ENCODE measurements at places on chromosomes 7 and 10. TPM values are rescaled to one million over a fixed set of nuclear protein-coding genes. Genes with fewer than 3 reads are reported as not detected.

The GPR26 gene
- not detected for total RNA-seq

The FAM25C gene
- total RNA-seq, result not detected

DNA sequence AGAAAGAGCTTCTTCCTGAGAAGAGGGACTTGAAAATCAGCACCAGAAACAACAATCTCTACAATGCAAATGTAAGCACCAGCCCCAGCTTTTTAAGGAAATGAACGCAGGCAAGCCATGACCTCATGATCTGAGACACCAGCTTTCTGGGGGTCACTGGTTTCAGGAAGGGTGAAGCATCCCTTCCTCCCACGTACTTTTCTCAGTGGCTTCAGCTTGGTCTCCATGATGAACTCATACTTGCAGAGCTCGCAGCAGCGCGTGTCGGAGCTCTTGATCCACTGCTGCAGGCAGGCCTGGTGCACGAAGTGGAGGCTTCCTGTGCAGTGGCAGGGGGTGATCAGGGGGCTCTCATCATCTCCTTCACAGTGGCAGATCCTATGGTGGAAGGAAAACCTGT, 87.0 kb downstream of the ALOX5 start:
- no peak for DNase-seq

DNA sequence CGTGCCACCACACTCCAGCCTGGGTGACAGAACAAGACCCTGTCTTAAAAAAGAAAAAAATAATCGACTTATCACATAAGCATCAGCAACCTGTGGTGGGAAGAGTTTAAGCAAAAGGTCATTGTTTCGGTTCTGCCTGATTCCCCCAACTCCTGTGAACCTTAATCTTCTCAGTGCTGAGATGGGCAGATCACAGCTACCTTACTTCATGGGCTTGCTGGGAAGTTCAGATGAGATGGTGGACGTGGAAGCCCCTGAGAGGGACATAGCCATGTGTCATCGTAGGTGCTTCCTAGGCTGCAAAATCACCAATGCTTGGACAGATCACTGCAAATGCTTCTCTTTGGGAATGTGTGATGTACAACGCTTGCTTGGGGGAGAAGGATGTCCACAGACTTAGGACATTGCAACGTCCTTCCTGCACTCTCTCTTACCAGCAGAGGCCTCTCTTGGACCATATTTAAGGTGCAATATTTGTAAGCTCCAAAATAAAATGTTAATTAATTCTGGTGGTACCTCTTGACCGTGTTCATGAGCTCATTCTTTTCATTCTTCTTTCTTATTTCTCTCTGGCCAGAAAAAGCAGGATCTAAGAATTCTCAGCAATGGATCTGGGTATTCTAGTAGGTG, 8.6 kb downstream of the GJD4 start:
- no peak for DNase-seq

- peak; percentile 88 for DNase-seq
These were observed at the start of gene NPM3 for GRCh38 chr10:101782811-101783735. Gene NPM3, minus strand, starts transcription at chr10:101783446. Its CDS starts 56 bp downstream, at chr10:101783390.

DNA sequence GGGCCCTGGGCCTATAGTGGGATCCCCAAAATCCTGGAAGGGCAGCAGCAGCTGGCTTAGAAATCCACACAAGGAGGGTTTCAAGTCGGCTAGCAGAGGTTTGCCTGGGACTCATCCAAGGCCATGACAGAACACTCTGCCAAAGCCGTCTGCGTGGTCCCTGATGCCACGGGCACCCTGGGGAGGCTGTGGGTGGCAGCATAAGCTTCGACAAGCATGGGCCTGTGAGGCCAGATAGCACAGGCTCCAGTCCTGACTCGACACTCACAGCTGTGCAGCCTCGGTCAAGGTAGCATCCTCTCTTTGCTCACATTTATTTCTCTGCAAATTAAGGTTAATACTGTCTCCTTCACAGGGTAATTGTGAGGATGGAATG, 138.3 kb downstream of the JCAD start:
- DNase-seq, result no peak

GRCh38 chr7:6022707-6023106, 8.5 kb upstream of the ANKRD61 start:
- DNase-seq, result no peak

The OR2A42 gene
- not detected for total RNA-seq

The GRM8 gene
- total RNA-seq, result not detected

DNA sequence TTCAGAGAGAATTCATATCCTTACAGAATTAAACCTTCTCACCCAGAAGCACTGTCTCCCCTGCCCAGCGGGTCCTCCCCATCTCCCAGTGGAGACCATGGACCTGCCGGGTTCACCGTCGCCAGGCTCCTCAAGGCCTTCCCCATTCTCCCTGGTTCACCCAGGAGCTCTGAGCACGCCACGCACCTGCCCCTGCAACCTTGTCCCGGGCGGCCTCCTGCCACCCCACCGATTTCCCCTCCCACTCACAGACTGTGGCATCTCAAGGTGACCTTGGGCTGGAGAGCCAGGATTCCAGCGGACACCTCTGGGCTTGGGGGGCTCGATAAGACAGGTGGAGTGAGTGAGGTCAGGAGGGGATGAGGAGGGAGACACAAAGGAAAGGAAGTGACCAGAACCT, 135.3 kb downstream of the PTPRN2 start:
- DNase-seq, result no peak

DNA sequence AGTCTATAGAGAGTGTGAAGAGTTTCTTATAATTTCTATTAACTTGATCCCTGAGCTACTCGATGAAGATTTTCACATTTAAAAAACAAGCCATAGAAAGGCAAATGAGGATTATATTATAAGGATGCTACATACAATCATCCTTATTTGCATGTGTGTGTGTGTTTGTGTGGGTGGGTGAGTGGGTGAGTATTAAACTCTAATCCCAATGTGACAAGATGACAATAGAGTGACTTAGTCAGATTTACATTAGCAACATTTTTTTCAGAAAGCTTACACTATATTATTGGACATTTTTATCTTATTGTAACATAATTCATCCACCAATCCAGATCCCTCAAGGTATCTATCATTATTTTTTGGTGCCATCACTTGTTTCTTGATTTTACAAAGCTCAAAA, 331.7 kb downstream of the SORCS1 start:
- no peak for DNase-seq

The HEPACAM2 gene
- not detected for total RNA-seq

DNA sequence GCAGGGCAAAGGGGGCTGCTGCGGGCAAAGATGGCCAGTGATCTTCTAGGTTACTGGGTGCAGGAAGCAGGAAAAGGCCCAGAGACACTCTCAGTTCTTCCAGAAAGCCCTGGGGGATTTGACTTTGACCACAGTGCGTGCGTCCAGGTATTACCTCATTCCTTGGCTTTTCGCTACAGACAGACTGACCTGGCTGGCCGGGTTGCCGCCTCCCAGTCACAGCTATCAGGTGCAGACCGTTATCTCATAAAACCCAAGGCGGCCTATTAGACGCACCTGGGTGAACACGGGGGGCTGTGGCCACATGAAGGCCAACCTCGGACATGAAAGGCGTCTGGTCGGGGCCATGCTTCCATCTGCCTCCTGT, 80.3 kb downstream of the FOXL3 start:
- no peak for DNase-seq

- no peak for DNase-seq
These were observed 66.3 kb downstream of the MPP7 start for GRCh38 chr10:28236591-28236990.

DNA sequence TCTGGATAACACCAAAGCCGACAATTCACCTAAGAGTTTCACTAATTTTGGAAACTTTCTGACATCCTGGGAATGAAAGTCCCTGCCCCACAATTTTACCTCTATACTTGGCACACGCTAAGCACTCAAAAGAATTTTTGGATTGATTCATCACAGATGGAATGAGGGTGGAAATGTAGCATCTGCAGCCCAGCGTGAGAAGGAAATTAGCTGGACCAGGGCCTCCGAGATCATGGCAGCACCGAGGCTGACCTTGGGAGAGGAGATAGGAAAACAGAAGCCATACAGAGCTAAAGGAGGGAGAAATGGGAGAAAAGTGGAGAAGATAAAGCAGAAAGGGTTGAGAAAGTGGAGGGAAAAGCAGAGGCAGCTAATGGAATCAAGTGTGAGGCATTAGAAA, 606.6 kb upstream of the DPP6 start:
- no peak for DNase-seq

DNA sequence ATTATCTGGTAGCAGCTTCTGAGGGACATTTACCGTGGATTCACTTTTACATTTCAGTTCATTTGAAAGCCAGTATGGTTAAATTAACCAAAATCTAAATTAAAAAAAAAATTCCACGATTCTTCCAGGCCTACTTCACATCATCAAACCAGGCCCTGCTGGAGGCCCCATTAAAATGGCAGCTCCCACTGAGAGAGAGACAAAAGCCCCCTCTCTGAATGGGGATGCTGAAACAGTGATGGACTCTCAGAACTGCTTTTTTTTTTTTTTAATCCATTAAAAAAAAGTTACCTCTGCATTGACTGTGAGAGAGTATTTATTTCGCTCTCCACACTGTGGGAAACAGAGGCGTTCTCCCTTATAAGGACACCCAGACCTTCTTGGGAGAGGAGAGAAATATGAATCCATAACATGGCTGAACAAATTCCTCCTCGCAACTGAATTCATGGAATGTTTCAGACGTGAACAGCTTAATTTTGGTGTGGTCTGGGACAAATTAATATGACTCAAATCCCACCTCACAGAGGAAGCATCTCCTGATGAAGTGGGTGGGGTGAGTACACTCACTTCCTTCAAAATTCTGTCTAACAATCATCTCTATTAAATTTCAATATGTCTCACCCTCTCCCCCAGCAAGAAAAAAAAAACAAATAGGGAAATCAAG, 73.5 kb downstream of the SAMD9 start:
- DNase-seq, result no peak

The IQUB gene
- total RNA-seq, result 0.30 TPM

GRCh38 chr7:5349437-5350173, 66.9 kb downstream of the SLC29A4 start:
- no peak for DNase-seq

The GRK5 gene
- 47.6 TPM for total RNA-seq

The ZNF488 gene
- total RNA-seq, result not detected

- DNase-seq, result no peak
These were observed 103.3 kb downstream of the BBS9 start for GRCh38 chr7:33232632-33233145.

DNA sequence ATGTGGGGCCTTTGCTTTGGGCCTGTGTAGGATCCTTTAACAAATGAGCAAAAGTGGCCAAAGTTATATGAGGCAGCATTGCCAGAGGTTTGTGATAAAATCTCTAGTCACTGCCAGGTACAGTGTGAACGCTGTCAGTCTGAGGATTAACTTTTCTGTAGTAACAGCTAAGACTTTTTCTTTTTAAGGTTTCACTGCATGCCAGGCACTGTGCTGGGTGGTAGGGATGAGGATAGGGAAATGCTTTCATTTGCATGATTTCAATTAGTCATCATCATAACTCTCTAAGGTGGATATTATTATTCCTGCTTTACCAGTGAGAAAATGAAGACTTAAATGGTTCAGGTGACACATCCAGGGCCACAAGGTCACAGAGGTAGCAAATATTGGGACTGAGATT, 79.7 kb upstream of the BMPER start:
- no peak for DNase-seq

The ZFAND4 gene
- total RNA-seq, result 10.0 TPM

The GPR146 gene
- 26.3 TPM for total RNA-seq

The OR6V1 gene
- not detected for total RNA-seq

All from Right ventricle myocardium superior (tissue), 1 donor.